ENCODE measurements at places on chromosomes 5 and 9. TPM values are rescaled to one million over a fixed set of nuclear protein-coding genes. Genes with fewer than 3 reads are reported as not detected.
A peak's percentile ranks its signal among the peaks of the same experiment; 100 is the strongest.

The FSTL4 gene
- total RNA-seq = 0.67 TPM

The TMC1 gene
- not detected for total RNA-seq

The PCDHB15 gene
- total RNA-seq = 2.5 TPM

The GPRIN1 gene
- 1.4 TPM for total RNA-seq

The CLK4 gene
- total RNA-seq = 35.4 TPM

The IL13 gene
- total RNA-seq = not detected

The SLC46A2 gene
- total RNA-seq = 17.0 TPM

The DAB2 gene
- 145 TPM for total RNA-seq

The SV2C gene
- 0.32 TPM for total RNA-seq

The PCDHA13 gene
- 2.3 TPM for total RNA-seq

GRCh38 chr5:91061946-91062562, 321.1 kb downstream of the ARRDC3 start:
- DNase-seq = no peak

- no peak for DNase-seq
Measured at GRCh38 chr9:94778013-94778412, 51.5 kb downstream of the AOPEP start.

GRCh38 chr5:119393746-119394145, 37.9 kb downstream of the TNFAIP8 start:
- DNase-seq = no peak

- no peak for DNase-seq
Measured at GRCh38 chr5:158819840-158820620, 279.7 kb downstream of the EBF1 start.

DNA sequence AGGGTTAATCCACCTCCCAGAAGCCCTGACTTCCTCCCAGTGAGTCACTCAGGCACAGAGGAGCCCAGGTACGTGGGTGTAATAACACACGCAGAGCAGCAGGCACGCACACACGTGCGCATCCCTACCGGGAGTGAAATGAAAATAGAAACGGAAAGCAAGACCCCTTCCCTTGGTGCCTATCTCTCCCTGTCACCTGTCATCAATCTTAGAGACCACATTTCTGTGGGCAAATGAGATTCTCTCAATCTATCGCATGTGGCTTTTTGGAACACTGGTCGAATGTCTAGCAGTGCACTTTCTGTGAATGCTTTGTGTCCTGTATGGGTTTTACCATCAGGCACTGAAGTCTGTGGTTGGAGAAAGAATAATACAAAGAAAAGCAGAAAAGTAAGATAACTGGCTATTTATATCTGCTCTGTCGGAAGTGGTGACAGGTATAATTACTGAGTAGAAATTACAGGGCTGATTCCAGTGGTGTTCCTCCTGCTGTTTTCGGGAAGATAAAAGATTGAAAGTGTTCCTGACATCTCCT, 137.7 kb upstream of the GRIA1 start:
- DNase-seq = no peak

GRCh38 chr5:39040875-39041274, 33.3 kb downstream of the RICTOR start:
- no peak for DNase-seq

GRCh38 chr9:124768750-124769548, 2.2 kb downstream of the NR6A1 start:
- no peak for DNase-seq

DNA sequence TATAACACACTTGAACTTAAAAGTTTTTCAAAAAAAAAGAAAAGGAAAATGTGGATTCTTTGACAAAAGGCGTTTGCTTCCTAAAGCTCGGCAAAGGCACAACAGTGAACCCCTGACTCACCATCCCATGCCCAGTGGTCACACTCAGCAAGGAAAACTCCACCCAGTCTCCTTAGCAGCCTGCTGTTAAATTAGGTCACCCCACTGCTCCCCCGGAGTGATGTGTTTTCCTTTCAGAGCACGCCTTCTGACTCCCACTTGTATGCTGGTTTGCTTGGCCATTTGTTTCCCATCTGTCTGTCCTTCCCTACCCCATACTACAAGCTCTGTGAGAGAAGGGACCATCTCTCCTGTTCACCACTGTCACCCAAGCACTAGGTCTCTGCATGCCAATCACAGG, 23.8 kb downstream of the RETREG1 start:
- DNase-seq = no peak

GRCh38 chr5:178981381-178981780, 13.7 kb downstream of the GRM6 start:
- no peak for DNase-seq

DNA sequence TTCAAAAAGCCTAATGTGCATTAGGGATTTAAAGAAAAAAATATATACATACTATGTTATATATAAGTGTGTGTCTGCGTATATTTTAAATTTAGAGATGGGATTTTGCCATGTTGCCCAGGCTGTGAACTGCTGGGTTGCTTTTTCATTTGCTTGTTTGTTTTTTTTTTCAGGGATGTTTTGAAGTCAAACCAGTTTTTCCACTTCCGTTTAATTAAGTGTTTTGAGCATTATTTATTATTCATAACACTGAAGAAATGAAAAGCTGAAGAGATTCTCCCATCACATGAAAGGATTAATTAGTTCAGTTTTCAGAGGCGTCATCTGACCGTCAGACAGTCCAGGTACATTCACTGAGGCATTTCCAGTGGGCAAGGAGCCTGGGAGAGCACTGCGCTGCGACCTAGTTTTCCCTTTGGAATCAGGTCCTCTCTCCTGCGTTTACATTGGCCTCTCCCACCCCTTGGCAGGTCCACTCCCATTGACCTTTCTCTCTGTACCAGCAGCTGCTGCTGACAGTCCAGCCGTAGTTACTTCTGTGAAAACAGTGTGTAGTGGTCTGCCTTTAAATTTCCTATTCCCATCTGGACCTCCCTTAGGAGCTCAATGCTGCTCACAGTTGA, 26.0 kb downstream of the ARRDC3 start:
- no peak for DNase-seq

DNA sequence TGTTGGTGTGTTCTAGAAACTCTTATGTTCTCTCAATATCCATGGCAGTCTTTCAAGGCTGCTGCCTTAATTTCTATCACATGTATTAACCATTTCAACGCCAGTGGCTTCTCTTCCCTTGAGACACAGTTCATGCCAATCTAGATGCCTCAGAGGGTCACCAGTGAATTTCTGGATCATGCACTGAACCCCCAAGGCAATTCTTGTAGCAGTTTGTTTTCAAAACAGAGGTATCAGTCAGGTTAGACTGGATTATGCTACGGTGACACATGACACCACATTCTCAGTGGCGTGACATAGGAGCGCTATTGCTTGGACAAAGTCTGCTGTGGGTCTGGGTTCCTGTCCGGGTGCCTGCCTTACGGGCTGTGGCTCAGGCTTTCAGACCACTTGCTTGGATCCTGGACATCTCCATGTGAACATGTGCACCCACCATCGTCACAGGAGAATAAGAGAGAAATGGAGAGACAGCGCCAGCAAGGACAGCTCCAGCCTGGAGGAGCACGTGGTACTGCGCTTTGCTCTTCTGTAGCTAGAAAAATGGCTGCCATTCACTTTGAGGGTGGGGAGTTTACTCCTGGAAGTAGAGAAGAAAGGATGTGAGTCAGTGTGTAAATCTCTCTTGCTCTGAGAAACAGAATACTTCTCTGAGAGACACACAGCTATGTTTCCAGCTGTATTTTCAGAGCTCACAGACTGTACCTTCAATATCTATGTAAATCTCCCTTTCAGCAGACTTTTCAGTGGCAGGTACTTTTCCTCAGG, 329.3 kb upstream of the ADCY2 start:
- DNase-seq = no peak

- DNase-seq = no peak
Measured at GRCh38 chr5:133455676-133456075, 156.7 kb downstream of the FSTL4 start.

GRCh38 chr9:1320607-1321195, 270.5 kb downstream of the DMRT2 start:
- DNase-seq = no peak

DNA sequence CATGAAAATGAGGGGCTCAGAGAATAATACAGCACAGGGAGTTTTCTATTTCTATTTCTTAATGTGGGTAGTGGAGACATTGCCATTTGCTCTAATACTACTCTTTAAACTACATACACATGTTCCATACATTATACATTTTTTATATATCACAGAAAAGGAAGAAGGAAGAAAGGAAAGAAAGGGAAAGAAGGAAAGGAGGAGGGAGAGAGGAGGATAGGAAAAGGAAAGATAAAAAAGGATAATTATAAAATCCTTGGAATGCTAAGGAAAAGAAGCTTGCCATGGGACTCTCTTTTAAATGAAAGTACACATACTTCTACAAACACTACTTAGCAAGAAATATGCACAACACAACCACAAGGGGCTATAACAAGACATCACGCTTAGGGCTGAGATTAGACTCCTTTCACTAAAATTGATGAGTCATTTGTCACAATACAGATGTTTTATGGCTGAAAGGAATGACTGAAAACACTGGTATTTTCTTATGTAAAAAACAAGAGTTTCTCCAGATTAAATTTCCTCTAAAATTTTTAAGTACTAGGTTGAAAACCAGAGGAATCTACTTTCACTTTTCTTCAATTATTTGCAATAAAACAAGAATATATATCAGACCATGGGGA, 219.8 kb downstream of the ARL15 start:
- no peak for DNase-seq

GRCh38 chr5:121681229-121681855, 170.3 kb upstream of the FTMT start:
- no peak for DNase-seq

DNA sequence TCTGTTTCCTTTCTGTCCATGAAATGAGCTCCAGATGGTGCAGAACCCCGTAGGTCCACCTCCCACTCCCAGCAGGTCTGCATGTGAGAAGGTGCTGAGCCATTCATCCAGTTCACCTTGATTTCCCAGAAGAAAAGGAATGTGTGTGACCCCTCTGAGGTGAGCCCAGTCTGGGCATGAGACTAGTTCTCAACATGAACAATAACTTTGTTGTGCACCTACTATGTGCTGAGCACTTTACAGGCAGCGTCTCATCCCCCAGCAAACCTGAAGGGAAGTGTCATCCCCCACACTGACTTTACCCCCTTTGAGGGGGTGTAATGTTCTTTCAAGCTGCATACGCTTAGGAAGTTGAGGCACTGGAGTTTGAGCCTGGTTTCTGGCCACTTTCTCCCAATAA, 61.4 kb downstream of the SMIM23 start:
- no peak for DNase-seq

- no peak for DNase-seq
Measured at GRCh38 chr5:58927181-58927580, 344.3 kb downstream of the RAB3C start.

GRCh38 chr9:89313842-89314241, 2.8 kb downstream of the CKS2 start:
- DNase-seq = no peak

DNA sequence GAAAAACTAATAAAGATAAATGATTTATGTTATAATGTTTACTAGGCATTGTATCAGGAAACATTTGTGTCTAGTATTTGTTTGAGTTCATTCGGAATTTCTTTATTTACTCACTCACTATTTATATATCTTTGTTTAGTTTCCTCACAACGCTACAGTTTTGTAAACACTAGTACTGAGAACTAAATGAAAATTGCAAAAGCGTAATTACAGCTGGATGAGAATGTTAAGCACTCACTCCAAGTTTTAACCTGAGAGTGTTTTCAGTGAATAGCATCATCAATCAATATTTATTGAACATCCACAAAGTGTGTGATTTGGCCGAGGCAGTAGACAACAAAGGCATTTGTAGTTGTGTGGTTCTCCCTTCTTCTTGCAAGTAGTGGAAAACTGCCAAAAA, 969.6 kb upstream of the DMAC1 start:
- no peak for DNase-seq

- peak; percentile 91 for DNase-seq
Measured at GRCh38 chr9:36572515-36573418, at the start of gene MELK. TSS of gene MELK (plus strand) at chr9:36572895. CDS start at chr9:36581682, 8,787 bp downstream.

GRCh38 chr5:125057912-125058826, 311.7 kb upstream of the ZNF608 start:
- DNase-seq = no peak

DNA sequence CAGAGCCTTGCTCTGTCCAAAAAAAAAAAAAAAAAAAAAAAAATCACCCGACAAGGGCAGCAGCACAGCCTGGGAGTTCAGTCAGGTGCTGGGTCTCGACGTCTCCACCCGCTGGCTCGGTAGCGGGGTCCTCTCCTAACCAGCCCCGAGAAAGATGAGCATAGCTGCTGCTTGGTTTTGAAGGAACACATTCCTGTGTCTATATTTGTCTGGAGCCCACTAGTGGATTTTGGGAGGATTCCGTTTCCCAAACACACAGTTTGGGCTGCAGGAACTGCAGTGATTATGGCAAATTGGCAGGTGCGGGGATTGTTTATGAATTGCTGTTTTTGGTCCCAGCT, 1.2 kb downstream of the OTULINL start:
- DNase-seq = no peak

DNA sequence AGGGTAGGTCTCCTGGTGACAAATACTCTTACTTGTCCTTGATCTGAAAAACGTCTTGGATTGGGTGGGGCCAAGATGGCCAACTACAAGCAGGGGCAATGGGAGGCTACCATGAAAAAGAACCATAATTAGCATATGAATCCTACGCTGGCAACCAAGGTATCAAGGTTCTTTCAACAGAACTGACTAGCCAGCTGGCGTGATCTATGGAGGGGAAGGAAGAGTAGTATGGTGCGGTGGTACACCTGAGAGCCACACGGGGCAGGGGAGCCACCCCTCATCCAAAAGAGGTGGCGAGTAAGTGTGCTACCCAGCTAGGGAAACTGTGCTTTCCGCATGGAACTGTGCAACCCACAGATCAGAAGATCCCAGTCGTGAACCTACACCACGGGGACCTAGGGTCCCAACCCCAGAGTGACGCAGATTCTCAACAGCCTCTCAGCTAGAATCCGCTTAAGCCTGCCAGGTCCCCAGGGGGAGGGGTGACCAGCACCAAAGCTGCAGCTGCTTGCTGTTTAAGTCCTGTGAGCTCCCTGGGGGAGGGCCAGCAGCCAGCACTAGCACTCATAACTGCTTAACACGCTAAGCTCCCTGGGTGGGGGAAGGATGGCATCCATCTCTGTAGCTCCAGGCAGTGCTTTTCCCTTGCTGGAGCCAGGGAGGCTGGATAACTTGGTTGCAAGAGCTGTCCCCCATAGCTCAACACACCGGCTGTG, 334.8 kb downstream of the FBXL17 start:
- DNase-seq = no peak

- no peak for DNase-seq
Measured at GRCh38 chr5:74042959-74043358, 417.0 kb downstream of the ARHGEF28 start.

- no peak for DNase-seq
Measured at GRCh38 chr9:129696944-129697655, 31.7 kb downstream of the PRRX2 start.

- peak; percentile 75 for DNase-seq
Measured at GRCh38 chr5:177317959-177318377, 6.3 kb upstream of the MXD3 start.

DNA sequence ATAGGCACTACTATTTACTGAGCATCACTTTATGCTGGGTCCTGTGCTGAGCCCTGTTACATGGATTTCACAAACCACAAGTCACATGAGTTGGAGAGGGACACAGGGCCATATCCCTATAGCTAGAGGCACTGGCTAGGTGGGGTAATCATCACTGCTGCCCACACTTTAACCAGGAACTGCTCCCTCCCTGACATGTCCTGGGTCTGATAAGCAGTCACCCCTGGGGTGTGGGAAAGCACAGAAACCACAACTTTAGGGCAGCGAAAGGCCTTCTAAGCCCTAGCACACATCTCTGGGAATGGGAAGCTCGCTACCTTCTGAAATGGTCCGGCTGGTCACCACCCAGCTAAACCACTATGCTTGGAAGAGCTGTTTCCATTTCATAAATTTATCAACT, 15.0 kb downstream of the TBC1D2 start:
- no peak for DNase-seq

Measured in upper lobe of right lung (tissue), 1 donor.